ENCODE measurements at places on chromosomes 4 and X.

DNA sequence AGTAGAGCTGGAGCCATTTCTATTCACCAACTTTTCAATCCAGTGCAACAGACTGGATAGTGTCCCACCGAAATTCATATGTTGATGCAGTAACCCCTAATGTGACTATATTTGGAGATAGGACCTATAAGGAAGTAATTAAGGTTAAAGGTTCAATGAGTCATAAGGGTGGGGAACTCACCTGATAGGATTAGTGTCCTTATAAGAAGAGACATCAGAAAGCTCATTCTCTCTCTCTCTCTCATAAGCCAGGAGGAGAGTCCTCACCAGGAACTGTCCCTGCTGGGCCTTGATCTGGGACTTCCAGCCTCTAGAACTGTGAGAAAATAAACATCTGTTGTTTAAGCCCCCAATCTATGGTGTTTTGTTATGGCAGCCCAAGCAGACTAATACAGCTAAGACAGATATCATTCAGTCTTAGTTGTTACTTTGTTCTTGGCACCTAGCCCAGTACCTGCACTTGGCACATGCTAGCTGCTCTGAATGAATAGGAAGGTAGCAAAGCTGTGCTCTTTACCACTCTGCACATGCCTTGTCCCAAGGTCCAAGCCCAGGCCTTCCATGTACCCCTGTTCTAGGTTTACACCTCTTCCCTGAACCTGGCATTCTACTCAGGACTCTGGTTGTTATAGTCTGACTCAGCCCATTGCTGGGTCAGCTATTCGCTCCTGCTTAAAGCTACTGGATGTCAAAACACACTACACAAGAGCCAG is 19.2 kb upstream of the BRS3 start:
- no peak for DNase-seq

GRCh38 chrX:45515262-45516215 is 314.9 kb upstream of the DIPK2B start:
- no peak for DNase-seq

- no peak for DNase-seq
Measured at GRCh38 chr4:60683357-60683756, 516.8 kb upstream of the ADGRL3 start.

DNA sequence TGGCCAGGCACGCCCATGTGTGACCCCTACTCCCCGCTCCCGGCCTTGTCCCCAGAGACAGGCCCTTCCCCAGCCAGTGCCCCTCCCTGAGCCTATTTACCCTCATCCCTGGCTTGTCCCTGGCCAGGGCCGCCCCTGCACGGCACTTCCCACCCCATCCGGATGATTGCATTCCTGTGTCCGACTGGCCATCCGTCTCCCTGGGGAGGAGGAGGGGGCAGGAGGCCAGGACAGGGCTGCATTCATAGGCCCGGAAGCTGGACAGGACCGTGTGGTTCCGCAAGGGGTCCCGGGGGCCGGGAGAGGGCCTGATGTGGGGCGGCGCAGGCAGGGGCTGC is 22.8 kb downstream of the CTBP1 start:
- no peak for DNase-seq

GRCh38 chr4:22091352-22091717 is 142.8 kb upstream of the KCNIP4 start:
- DNase-seq = no peak

- no peak for DNase-seq
Measured at GRCh38 chr4:11436673-11437072, 8.0 kb upstream of the HS3ST1 start.

DNA sequence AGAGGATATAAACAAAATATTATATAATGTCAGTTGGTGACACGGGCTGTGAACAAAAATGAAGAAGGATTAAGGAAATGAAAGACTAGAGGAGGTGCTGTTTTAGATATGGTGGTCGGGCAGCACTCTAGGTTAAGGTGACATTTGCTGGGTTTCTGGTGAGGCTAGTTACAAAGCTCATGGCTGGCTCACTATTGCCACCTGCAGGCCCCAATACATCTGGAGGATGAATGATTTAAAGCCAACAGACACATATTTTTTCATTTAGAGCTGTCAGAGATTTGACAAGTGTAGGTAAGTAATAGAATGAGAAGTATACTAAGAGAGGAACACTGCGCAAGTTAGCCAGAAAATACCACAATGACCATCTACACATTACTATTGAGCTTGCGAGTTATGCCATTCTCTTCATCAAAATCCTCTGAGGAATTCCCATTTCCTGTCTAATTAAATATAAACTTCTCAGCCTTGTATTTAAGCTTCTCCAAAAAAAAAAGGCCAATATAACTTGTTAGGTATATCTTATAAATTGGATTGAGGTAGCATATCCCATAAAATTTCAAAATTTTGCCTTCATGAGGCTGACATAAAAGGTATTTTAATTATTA is 6.4 kb upstream of the FGG start:
- DNase-seq = peak; percentile 6

GRCh38 chr4:39528061-39528465 is 824 bp upstream of the UGDH start:
- no peak for DNase-seq

GRCh38 chr4:41216294-41217019 is 2.1 kb upstream of the APBB2 start:
- peak; percentile 66 for DNase-seq
